ENCODE measurements at places on chromosomes 5 and 9. TPM values are rescaled to one million over a fixed set of nuclear protein-coding genes. Genes with fewer than 3 reads are reported as not detected.

Gene ZNF300
- 9.1 TPM for total RNA-seq

Gene ENC1
- 100 TPM for total RNA-seq

Gene EXD3
- total RNA-seq = 15.3 TPM

Gene PCDHGB2
- 0.38 TPM for total RNA-seq

DNA sequence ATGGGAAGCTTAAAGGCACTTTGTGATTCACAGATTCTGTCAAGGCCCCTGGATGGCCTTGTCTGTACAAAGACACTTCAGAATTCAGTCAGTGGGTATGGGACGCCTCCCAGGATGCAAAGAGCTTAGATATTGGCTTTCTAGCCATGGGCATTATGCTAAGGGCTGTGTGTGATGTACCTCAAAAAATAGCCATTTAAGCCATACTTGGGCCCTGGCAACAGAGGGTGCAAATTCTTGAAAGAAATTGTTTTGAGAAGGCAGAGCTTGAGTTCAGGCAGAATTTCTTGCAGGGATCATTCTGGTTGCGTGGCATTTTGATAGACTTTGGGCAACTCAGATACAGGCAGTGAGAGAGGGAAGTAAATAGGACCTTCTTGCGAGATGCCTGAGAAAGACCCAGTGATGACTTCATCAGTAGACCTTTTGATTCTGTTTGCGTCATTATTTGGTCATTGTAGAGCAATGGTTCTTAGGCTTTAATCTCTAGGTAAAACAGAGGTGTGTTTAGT lies 3.9 kb downstream of the CYFIP2 start:
- H3K27ac ChIP-seq = no peak overlapping the region
- H3K27me3 ChIP-seq = no peaks in the 10 kb centered on the region
- H3K4me3 ChIP-seq = no peak overlapping the region
- H3K36me3 ChIP-seq = peaks cover 14% of the 10 kb centered on the region

DNA sequence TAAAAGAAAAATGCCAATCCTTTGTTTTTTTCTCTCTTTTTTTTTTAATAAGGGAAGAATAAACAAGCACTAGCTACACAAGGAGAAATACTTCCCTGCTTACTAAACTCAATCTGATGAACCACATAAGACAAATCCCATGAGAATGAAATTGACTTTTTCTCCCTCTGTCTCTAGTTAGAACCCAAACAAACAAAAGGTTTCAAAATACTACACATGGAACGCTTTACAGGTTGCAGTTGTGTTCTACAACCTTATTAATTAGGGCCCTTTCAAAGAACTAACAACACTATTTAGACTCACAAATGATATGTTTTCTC lies 124.5 kb downstream of the PDE4D start:
- H3K4me3 ChIP-seq = peak overlapping the region; percentile 97
- peak overlapping the region; percentile 87 for H3K27ac ChIP-seq
- peaks cover 65% of the 10 kb centered on the region for H3K4me1 ChIP-seq
- no peaks in the 10 kb centered on the region for H3K27me3 ChIP-seq
- peaks cover 23% of the 10 kb centered on the region for H3K36me3 ChIP-seq
- no peak for DNase-seq

DNA sequence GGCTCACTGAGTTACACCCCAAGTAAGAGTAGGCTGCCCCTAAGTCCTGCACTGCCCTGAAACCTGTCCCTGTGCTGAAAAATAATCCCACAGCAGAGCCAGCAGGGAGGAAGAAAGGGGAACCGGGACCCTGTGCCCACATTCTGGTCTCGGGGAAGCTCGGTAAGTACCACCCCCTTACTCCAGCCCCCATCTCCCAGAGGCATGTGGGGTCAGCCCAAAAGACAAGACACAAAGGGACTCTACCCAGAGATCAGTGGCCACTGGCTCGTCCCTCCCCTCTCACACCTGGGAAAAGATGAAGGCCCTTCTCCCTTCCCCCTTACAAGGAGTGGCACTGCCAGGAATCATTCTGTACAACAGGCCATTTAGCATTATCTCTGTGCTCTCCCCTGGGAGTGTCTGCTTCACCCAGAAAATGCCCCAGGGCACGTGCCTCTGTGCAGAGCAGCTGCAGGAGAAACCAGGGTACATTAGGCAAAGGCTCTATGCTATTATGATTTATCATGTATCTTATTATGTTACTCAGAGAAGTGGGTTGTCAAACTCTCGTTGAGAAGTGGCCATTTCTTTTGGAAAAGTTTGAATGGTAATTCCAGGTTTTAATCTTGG lies 71.3 kb downstream of the NDFIP1 start:
- no peaks in the 10 kb centered on the region for H3K4me1 ChIP-seq
- no peak overlapping the region for H3K27ac ChIP-seq
- no peak for DNase-seq
- no peaks in the 10 kb centered on the region for H3K36me3 ChIP-seq
- no peaks in the 10 kb centered on the region for H3K27me3 ChIP-seq

- H3K4me1 ChIP-seq = peaks cover 23% of the 10 kb centered on the region
- no peak overlapping the region for H3K4me3 ChIP-seq
- H3K27ac ChIP-seq = no peak overlapping the region
- H3K36me3 ChIP-seq = peaks cover 5% of the 10 kb centered on the region
- no peak for DNase-seq
Observed at GRCh38 chr5:143030349-143030748, 260.2 kb downstream of the ARHGAP26 start.

DNA sequence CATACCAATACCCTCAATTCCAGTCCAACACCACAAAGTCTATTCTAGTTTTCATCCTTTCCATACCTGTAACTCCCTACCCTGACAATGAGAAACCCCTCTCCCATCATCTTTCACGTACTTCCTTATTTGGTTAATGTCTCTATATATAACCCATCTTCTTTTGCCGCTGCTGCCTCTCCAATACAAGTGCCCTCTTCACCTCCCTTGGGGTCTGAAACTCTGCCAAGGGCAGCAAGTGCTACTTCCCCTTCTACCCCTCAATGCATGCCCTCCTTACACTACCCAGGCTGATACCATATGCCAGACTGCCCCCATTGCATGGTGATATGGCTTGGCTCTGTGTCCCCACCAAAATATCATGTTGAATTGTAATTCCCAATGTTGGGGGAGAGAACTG lies 24.4 kb upstream of the SMIM15 start:
- H3K36me3 ChIP-seq = no peaks in the 10 kb centered on the region
- H3K27me3 ChIP-seq = no peaks in the 10 kb centered on the region
- no peak for DNase-seq
- H3K27ac ChIP-seq = no peak overlapping the region
- no peaks in the 10 kb centered on the region for H3K4me1 ChIP-seq

- no peak overlapping the region for H3K27ac ChIP-seq
- DNase-seq = no peak
- no peaks in the 10 kb centered on the region for H3K4me1 ChIP-seq
- no peak overlapping the region for H3K4me3 ChIP-seq
- H3K27me3 ChIP-seq = no peaks in the 10 kb centered on the region
Observed at GRCh38 chr9:117374076-117374725, 40.7 kb downstream of the ASTN2 start.

GRCh38 chr5:36743891-36744772 lies 132.4 kb upstream of the NIPBL start:
- peaks cover 3% of the 10 kb centered on the region for H3K27me3 ChIP-seq
- H3K27ac ChIP-seq = peak overlapping the region; percentile 86
- H3K36me3 ChIP-seq = peaks cover 18% of the 10 kb centered on the region
- peak overlapping the region; percentile 94 for H3K4me3 ChIP-seq
- DNase-seq = no peak

DNA sequence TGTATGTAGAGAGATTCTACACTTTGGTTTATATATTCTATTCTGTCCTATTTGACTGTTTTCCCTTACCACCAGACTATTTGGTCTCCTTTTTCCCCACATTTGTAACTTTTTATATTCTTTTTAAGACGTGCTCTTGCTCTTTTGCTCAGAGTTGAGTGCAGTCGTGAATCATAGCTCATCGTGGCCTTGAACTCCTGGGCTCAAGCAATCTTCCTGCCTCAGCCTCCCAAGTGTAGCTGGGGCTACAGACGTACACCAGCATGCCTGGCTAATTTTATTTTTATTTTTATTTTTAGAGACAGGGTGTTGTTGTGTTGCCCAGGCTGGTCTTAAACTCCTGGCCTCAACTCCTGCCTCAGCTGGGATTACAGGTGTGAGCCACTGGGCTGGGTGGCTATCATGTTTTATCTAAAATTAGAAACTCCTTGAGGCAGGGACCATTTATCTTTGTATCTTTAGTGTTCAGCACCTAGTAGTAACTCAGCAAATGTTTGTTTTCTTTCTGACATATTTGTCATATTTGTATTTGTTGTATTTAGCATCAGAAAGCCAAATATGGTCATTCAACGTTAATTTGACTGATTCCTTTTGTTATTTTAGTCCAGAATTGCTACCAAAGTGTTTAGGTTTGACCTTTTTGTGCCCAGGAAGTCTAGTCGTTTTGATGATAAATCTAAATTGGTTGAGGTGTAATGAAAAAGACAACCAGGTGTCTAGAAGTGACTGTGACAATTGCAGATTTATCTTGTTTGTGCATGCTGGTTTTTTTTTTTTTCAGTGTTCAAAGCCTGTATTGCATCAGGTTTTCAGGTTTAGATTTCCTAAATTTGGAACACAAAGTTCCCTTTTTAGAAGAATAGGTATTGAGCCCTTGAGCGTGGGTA lies 44.3 kb downstream of the ERBIN start:
- peaks cover 46% of the 10 kb centered on the region for H3K4me1 ChIP-seq
- H3K27ac ChIP-seq = no peak overlapping the region
- peaks cover 7% of the 10 kb centered on the region for H3K36me3 ChIP-seq
- no peaks in the 10 kb centered on the region for H3K27me3 ChIP-seq

DNA sequence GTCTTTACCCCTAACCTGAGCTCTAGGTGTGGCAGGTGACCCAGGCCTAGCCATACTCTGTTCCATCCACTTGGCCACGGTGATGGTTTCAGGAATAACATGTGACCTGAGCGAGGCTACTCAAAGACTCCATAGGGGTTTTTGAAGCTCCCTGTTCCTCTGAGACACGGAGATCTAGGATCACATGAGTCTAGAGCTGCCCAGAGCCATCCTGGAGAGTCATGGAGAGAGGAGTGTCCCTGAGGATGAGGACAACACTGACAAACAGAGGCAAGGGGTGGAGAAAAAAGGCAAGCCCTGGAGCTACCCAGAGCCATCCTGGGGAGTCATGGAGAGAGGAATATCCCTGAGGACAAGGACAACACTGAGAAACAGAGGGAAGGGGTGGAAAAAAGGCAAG lies 29.5 kb upstream of the PCA3 start:
- no peaks in the 10 kb centered on the region for H3K36me3 ChIP-seq
- peaks cover 31% of the 10 kb centered on the region for H3K27me3 ChIP-seq
- no peaks in the 10 kb centered on the region for H3K4me1 ChIP-seq
- no peak overlapping the region for H3K27ac ChIP-seq

DNA sequence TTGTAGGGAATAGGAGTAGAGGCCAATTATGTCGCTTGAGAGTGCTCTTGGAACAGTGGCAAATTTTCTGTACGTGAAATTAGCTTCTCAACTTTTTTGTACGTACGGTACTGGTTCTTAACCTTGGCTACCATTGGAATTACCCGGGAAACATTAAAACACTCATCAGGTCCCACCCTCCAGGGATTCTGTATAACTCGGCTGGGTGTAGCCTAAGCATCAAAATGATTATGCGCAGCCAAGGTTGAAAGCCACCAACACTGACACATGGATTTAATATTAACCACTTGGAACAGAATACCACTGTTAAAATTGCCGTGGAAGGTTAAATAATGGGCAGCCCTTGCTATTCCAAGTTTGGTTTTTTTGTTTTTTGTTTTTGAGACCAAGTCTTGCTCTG lies 17.4 kb downstream of the DNAJA1 start:
- H3K27ac ChIP-seq = no peak overlapping the region
- DNase-seq = no peak
- H3K27me3 ChIP-seq = no peaks in the 10 kb centered on the region

DNA sequence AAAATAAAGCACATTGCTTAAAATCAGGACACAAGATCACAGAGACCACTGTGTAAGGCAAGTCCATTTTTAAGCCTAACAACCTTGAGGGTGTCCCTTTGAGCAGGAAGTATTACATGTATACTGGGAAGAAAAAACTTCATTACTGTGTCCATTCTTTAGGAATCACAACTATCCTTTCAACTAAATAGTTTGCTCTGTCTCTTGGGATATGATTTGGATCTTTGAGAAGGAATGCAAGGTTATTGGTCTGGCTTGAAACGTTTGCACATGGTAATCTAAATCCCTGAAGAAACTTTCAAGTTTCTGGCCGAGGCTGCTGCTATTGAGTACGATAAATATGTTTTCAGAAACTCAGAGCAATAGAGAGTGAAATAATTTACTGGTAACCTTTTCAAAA lies 923.0 kb upstream of the SEMA6A start:
- no peak for DNase-seq
- no peak overlapping the region for H3K4me3 ChIP-seq
- no peaks in the 10 kb centered on the region for H3K27me3 ChIP-seq
- no peak overlapping the region for H3K27ac ChIP-seq

- no peak for DNase-seq
- H3K27ac ChIP-seq = no peak overlapping the region
- no peaks in the 10 kb centered on the region for H3K27me3 ChIP-seq
- H3K4me3 ChIP-seq = no peak overlapping the region
Observed at GRCh38 chr9:4830699-4831098, 38.0 kb downstream of the RCL1 start.

GRCh38 chr9:38652044-38652443 lies 31.6 kb upstream of the ANKRD18A start:
- H3K27ac ChIP-seq = no peak overlapping the region
- H3K27me3 ChIP-seq = no peaks in the 10 kb centered on the region
- no peaks in the 10 kb centered on the region for H3K4me1 ChIP-seq

- H3K36me3 ChIP-seq = no peaks in the 10 kb centered on the region
- peaks cover 26% of the 10 kb centered on the region for H3K4me1 ChIP-seq
- H3K27ac ChIP-seq = no peak overlapping the region
- DNase-seq = no peak
Observed at GRCh38 chr5:54206580-54207229, 103.7 kb downstream of the ARL15 start.

Measured in Calu3 (cell line).